ENCODE measurements at places on chromosomes 16 and 17.
A peak's percentile ranks its signal among the peaks of the same experiment; 100 is the strongest.

DNA sequence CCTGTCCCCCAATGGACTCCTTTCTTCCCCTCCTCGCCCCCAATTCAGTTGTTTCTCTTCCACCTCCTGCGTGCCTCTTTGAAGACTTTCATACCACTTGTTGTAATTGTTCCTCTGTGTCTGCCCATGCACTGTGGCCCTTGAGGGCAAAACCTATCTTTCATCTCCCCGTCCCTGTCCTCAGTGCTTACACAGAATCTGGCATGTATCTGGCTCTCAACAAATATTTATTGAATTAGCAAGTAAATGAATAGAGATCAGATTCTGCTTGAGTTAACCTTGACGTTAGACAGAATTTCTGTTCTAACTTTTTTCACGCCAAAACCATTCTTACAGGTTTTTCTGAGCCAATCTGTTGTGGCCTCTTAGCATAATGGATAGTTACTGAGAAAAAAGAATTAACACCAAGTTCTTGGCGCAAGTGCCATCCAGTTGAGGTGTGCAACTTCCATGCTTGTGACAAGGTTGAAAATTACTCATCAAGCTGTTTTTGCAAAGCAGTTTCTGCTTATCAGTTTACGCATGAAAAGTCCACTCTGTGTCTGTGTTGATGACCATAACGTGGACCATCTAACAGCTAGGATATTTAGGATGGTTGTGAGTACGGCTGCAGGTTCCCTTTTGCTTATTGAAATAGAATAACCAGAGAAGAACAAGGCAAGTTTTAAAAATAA is 215.1 kb downstream of the PRKCA start:
- no peak for DNase-seq

- no peak for DNase-seq
These were observed 153.5 kb downstream of the MYO1D start for GRCh38 chr17:32723310-32723955.

DNA sequence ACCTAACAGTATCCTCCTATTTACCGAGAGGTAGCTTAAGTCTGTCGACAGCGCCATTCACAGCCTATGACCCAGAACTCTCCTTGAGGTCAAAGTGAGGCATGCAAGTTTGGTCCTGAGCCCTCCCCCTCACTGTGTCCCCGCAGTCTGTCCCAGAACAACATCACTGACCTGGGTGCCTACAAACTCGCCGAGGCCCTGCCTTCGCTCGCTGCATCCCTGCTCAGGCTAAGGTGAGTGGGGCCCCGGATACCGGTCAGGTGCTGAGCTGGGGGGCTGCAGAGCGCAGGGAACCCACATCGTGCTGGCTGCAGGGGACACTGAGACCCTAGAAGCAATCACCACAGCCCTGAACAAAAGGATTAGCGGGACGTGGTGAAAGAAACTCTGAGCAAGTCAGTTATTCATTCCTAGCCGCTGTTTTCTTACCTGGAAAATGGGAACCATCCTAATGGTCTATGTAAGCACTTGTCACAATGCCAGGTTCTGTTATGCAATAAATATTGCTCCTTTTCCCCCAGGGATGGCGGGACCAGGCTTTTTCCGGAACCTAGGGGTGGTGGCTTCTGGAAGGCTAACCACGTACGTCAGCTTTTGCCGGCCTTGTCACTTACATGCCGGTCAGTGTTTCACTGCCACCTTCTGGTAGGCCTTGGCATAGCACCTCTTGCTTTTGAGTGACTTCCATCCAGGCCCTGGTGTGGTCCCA is 23.8 kb downstream of the DEXI start:
- DNase-seq, result peak; percentile 87

GRCh38 chr16:89187032-89187769 is 13.1 kb downstream of the SLC22A31 start:
- DNase-seq, result no peak

GRCh38 chr17:7403043-7403726 is 712 bp downstream of the TMEM256 start:
- DNase-seq, result no peak

DNA sequence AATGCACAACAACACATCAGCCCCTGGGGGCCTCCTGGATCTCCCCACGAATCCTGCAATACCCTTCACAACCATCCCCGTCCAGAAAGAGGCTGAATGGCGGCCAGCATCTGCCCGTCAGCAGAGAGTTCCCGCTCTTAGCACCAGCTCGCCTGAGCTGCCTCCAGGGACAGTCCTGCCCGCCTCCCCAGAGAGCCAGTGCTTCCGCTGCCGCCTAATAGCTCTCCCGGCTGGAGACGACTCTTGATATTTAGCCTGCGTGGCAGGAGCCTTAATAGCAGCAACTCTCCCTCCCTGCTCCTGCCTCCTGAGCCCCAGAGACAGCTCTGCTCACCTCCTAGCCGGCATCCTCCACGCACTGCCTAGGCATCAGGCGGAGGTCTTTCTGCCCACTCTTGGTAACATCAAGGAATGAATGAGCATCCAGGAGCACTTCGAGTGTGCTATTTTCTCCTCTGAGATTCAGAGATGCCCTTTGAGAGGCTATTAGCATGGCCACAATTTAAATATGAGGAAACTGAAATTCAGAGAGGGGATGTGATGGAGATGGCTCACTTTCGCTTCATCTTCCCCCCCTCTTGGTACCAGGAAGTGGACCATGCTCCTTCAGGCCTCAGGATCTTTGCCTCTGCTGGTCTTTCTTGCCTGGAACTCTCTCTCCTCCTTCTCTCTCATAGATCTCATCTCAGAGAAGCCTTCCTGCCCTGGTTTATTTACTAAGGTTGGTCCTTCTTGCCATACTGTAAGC is 67.9 kb downstream of the RAI1 start:
- no peak for DNase-seq

DNA sequence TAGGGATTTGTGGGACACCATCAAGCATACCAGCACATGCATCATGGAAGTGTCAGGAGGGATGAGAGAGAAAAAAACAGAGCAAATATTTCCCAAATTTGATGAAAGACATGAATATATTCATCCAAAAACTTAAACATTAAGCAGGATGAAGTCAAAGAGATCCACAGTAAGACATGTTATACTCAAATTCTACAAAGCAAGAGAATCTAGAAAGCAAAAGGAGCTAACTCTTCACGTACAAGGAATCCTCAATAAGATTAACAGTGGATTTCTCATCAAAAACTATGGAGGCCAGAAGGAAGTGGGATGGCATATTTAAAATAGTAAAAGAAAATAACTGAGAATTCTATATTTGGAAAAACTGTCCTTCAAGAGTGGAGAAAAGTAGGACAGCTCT is 374.8 kb downstream of the ZFHX3 start:
- DNase-seq, result no peak

DNA sequence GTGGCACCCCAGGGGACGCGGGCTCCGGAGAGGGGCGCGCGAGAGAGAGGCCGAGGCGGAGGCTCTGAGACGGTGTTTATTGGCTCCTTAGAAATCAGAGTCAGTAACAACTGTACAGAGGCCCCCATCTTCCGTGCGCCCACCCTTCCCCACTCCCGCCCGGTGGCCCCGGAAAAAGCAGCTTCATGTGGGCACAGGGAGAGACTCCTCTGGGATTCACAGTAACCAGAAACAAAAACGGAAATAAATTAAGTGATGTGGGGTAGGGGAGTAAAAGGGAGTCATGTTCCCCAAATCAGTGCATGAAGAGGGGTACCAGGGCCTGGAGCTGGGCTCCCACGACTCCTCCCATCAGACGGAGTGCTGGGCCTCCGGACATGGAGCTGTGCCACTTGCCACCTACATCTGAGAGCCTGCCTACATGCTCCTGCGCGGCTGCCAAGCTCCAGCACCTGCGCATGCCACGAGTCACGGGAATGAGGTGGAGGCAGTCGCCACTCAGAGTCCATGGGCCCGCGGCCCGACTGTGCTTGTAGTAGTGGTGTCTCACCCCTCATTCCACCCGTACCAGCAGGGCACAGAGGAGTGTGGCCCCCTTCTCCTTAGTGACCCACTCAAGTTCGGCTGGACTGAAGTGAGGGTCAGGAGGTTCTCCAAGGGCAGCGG is 543 bp upstream of the GPS2 start:
- DNase-seq, result no peak

- no peak for DNase-seq
These were observed 316 bp downstream of the DLG4 start for GRCh38 chr17:7219229-7219811.

DNA sequence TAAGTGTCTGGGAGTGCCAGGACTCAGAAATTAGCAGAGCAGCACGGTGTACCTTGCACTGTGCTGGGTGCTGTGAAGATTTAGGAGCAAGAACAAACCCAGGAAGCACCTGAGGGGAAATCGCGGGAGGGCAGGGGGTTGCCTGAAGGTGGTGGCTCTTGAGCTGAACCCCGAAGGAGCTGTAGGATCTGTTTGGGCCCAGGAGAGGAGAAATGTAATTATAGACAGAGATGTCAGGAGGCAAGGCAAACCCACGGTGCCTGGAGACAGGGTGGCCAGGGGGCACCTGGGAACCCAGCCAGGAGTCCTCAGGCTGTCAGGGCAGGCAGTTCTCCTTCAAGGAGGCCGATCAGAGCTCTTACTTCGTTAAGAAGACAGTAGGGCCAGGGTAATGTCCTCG is 109.1 kb downstream of the C16orf78 start:
- DNase-seq, result no peak

DNA sequence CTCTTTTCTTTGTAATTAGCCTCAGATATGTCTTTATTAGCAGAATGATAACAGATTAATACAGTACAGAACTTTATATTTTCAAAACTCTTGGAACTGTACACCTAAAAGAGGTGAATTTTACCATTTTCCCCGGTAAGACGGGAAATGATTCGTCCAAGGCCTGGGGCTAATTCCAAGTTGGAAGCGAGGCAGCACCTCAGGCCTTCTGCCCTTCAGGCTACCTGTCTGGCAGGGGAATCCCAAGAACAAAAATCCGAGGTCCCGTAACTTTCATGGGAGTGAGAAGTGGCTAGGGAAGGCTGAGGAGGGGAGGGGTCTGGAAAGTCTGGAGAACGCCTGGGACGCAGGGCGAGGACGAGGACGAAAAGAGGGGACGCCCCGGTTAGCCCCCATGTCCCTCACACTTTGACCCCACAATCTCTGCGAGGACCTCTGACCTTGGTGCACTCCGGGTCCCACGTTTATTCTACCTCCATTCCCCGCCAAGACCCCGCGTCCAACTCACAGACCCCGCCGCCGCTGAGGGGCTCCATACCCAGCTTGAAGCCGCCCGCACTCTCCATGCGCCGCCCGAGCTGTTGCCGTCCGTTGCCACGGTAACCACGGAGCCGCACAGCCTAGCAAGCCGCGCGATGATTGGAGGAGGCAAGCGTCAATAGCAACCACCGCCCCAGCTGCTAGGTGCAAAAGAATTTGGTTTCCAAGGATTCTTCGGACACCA is at the start of gene HYDIN:
Gene HYDIN, minus strand, starts transcription at position 601 of the 724 bp plus-strand sequence. CDS start 43,827 bp downstream, outside the sequence.
- peak; percentile 29 for DNase-seq

DNA sequence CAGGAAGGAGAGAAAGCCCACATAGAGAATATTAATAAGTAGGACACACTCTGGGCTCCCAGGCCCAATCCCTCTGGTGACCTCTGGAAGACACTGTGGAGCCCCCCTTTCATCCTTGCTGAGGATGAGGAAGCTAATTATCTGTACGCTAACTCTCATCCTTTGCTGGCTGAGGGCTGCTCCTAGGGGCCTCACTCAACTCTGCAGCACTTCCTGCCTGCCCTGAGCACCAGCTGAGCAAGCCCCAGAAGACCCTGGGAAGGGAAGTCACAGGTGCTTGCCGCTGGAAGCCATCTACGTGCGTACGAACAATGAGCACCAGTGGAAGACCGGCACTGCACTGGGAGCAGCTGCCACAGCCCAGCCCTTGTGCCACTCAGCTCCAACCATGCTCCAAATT is 145.8 kb upstream of the CDH5 start:
- DNase-seq, result no peak

DNA sequence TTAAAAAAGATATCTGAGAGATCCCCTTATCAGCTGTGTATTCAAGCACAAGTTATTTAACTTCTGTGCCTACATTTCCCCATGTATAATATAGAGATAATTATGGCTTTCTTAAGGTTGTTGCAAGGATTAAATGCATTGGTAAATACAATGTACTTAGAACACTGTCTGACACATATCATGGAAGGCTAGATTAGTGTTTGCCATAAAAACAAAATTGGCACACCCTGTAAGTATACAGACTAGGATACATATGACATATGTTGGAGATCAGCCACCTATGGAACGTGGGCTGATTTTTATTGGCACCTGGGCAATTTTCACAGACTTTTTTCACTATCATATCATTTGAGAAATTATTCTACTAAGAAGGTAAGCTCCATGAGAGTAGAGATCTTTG is 2.2 kb downstream of the PMFBP1 start:
- DNase-seq, result no peak

GRCh38 chr16:4852221-4852872 is 5.1 kb downstream of the UBN1 start:
- DNase-seq, result no peak

DNA sequence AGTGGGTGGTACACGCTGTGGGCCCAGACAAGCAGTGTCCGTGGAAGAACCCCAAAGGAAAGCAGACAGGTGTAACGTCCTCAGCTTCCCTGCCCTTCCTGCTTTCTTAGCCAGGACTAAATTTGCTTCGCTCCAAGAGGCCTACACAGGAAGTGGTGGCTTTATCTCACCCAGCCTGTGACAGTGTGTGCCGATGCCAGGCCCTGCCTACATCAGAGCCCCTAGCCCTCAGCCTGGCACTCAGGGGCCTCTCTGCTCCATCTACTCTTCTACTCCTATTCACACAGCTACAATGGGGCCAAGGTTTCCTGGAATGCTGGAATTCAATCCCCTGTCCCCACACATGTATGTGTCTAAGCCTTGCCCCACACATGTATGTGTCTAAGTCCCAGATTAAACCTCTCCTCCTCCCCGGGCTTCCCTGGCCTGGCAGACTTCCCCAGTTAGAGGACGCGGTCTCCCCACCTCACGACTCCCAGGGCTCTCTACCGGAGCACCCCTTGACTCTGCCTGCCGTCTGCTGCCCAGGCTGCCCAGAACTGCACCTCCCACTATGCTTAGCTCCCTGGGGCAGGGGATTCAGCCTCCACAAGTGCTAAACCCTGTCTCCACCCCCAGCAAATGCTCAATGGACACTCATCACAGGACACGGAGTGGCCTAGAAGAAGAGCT is 8.2 kb downstream of the PGAP3 start:
- no peak for DNase-seq

GRCh38 chr16:81556715-81557284 is 112.2 kb downstream of the CMIP start:
- no peak for DNase-seq

GRCh38 chr16:24988593-24989338 is 26.4 kb downstream of the ARHGAP17 start:
- DNase-seq, result no peak

- no peak for DNase-seq
These were observed 46.0 kb downstream of the LMF1 start for GRCh38 chr16:924806-925205.

- DNase-seq, result no peak
These were observed 6.4 kb downstream of the FCSK start for GRCh38 chr16:70460737-70461261.

GRCh38 chr17:82003411-82004381 is 19.0 kb downstream of the CENPX start:
- DNase-seq, result peak; percentile 81

DNA sequence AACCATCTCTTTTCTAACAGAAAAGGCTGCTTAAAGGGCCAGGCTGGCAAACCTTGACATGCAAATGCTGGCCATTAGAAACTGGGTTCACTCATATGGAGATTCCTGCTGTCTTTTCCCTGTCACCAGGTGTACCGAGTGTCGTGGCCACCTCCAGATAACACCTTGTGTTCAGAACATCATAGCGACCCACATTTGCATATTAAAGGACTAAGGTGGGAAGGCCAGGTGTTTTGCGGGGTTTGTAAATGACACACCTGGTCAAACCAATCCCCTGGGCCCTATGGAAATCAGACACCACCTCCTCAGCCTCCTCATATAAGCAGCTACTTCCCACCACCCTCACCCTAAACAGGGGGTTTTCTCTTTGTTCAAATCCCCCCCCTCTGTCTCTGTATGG is 2.5 kb upstream of the AIPL1 start:
- DNase-seq, result no peak

Data from HFF-Myc (cell line).